Left colon (tissue), 2 donors: ENCODE measurements at places on chromosomes 12 and 14. TPM values are rescaled to one million over a fixed set of nuclear protein-coding genes. Genes with fewer than 3 reads are reported as not detected.

DNA sequence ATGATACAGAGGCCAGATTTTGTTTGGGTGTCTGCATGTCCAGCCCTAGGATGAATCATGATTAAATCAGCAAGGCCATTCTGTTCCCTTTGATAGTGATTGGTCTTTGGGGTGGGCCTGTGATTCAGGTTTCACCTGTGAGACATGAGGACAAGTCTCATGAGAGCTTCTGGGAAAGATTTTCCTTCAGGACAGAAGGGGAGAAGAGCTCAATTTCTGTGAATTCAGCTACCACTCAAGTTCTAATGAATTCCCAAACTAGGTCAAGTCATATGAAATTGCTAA, 73.4 kb downstream of the ZNF664 start:
- no peak for DNase-seq

DNA sequence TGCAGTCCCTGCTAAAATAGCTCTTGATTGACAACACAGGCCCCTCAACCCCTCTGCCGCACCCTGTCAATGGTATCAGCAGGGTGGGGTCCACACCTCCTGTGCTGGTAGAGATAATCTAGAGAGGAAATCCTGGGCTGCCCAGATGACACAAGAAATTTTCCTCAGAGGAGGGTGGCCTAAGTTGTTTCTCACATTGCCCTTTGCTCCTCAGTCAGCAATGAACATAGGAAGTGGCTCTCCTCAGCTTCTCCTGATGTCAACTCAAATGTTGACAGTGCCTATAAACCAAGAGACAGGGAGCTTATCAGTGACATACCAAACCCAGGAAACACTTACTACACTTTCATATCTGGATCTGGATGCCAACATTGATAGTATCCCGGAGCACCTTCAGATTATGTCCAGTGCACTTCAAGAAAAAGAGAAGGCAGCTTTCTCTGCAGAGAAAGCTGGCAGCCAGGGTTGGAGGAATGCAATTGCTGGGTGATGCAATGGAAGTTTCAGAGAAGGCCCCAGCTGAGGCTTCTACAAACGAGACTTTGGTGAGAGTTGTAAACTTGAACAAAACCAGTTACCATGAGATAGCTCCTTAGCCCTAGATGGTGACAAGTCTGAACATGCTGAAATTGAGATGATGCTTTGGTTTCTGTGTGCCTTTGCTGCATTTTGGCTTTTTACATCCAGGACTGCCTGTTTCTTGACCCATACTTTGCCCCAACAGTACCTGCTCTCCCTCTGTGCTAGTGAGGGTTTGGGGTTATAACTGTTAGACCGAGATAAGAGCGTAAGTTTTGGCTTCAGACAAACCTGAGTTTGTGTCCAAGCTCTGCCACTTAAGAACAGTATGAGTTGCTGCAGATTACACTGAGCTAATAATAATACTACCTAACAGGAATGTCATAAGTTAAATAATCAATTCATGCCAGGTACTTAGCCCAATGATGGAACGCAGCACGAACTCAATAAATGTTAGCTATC, 183.5 kb downstream of the NUAK1 start:
- DNase-seq, result no peak

GRCh38 chr12:52791271-52792184, 4.4 kb downstream of the KRT3 start:
- DNase-seq, result no peak

- DNase-seq, result no peak
These were observed 93.5 kb downstream of the PPP1R12A start for GRCh38 chr12:79841248-79841877.

- DNase-seq, result no peak
These were observed 147.9 kb upstream of the RFLNA start for GRCh38 chr12:124147027-124147426.

DNA sequence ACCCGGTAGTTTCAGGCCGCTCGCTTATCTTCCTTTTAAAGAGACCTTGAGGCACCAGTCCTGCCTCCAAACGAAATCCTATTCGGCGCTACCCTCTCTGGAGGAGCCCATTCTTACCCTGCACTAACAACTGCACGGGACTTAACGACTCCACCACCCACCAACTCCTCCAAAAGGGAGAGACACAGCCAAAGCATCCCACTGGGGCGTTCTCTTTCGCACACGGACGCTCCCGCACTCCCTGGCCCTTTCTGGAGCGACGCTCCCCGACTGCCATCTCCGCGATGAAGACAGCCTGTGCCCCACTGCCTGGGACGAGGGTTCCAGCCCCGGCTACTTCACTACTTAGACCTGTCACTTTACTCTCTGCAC, 650 bp downstream of the GALC start:
- DNase-seq, result no peak

- DNase-seq, result no peak
These were observed 178.2 kb downstream of the BCL11B start for GRCh38 chr14:99093532-99094517.

DNA sequence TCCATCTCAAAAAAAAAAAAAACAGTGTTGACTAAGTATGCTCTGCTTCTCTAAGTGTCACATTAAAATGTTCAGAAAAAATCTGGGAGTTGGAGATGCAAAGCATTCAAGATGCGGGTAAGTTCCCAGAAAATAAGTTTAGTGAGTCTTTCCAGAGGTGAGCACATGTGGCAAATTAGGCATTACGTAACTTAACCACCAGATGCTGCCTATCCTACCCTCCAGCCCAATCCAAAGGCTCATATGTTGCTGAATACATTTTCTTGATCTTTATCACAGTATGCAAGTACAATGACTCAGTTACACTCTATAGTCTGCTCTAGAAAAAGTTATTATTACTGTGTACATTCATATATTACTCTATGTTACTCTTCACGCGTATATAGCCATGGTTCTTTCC, 3.6 kb downstream of the SLC2A14 start:
- DNase-seq, result no peak

- DNase-seq, result no peak
These were observed 164.5 kb downstream of the MGAT4C start for GRCh38 chr12:86091681-86092080.

GRCh38 chr14:89014569-89014850, 190.1 kb downstream of the TTC8 start:
- no peak for DNase-seq

DNA sequence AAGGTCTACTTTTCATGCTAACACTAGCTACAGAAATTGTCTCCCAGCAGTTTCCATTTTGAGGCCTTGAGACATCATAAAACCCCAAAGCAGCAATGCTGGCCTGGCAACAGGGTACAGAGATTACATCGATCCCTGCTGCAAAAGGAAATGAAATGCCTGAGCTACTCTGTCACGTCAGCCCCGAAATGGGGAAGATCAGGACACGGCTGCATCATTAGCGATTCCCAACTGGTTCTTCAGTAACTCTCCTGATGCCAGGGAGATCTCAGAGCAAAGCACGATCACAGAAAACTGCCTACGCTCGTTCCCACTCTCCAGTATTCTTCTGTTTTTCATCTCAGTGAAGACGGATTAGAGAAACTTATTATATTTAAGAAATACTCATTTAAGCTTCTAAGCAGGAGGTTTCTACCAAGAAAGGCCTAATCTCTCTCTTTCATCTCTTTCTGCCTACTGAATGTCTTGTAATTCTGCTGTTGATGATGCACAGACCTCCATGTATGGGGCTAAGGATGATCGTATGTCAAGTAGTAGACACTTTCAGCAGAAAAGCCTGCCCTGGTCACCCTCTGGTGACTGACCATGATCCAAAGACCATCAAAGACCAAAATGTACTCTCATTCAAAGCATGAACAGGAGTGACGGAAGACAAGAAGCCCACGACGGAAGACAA, 168.5 kb downstream of the RIMBP2 start:
- no peak for DNase-seq

GRCh38 chr12:93186131-93186530, 191.6 kb upstream of the NUDT4 start:
- DNase-seq, result no peak

- no peak for DNase-seq
These were observed 29.0 kb downstream of the CAPRIN2 start for GRCh38 chr12:30725739-30726138.

DNA sequence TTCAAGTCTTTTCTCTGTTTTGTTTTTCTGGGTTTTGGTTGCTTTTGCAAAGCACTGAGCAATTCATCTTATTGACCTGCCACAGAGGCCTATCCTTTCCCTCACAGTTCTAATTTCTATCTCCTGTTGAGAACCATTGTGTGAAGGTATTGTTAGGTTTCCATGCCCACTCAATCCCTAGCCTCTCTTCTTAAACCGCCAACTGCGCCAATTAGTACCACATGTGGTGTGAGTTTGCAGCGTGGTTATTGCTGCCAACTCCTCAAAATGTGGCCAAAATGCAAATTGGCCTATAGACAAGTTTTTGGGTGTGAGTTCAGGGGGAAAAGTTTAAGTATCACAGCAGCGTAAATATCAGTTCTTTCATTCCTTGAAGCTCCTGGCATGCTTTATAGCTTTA, 232.6 kb downstream of the FLRT2 start:
- no peak for DNase-seq

- no peak for DNase-seq
These were observed 26.0 kb upstream of the TBX5 start for GRCh38 chr12:114431902-114432301.

The SART3 gene
- total RNA-seq, result 43.9 TPM

The ANO6 gene
- 10.3 TPM for total RNA-seq

The LAG3 gene
- total RNA-seq, result 1.6 TPM

The WASHC3 gene
- total RNA-seq, result 30.4 TPM

The CEP170B gene
- 89.3 TPM for total RNA-seq

The NPAS3 gene
- total RNA-seq, result 0.37 TPM

The KRT83 gene
- total RNA-seq, result not detected

The GYS2 gene
- not detected for total RNA-seq
